CD4-positive, alpha-beta memory T cell (primary cell): ENCODE measurements at places on chromosomes 13 and 19. TPM values are rescaled to one million over a fixed set of nuclear protein-coding genes. Genes with fewer than 3 reads are reported as not detected.

The COL5A3 gene
- 4.3 TPM for total RNA-seq

The ZNF813 gene
- 10.1 TPM for total RNA-seq

The ZNF787 gene
- total RNA-seq, result 29.6 TPM

The F10 gene
- total RNA-seq, result not detected

The CRB3 gene
- total RNA-seq, result 4.2 TPM

The ARHGAP33 gene
- total RNA-seq, result 19.4 TPM

The SLC5A5 gene
- 2.9 TPM for total RNA-seq

The GPC6 gene
- total RNA-seq, result not detected

The THAP8 gene
- 5.1 TPM for total RNA-seq

The ZNF841 gene
- total RNA-seq, result 48.0 TPM

- no peaks in the 10 kb centered on the region for H3K36me3 ChIP-seq
- no peaks in the 10 kb centered on the region for H3K4me1 ChIP-seq
- no peak overlapping the region for H3K4me3 ChIP-seq
- H3K27me3 ChIP-seq, result no peaks in the 10 kb centered on the region
- DNase-seq, result no peak
- no peak overlapping the region for H3K27ac ChIP-seq
These were observed 37.7 kb downstream of the SLC6A16 start for GRCh38 chr19:49287141-49287770.

- H3K36me3 ChIP-seq, result peaks cover 14% of the 10 kb centered on the region
- no peak overlapping the region for H3K4me3 ChIP-seq
- peaks cover 49% of the 10 kb centered on the region for H3K4me1 ChIP-seq
- H3K27me3 ChIP-seq, result no peaks in the 10 kb centered on the region
- no peak for DNase-seq
These were observed 10.5 kb downstream of the PEAK3 start for GRCh38 chr19:2271234-2272103.

DNA sequence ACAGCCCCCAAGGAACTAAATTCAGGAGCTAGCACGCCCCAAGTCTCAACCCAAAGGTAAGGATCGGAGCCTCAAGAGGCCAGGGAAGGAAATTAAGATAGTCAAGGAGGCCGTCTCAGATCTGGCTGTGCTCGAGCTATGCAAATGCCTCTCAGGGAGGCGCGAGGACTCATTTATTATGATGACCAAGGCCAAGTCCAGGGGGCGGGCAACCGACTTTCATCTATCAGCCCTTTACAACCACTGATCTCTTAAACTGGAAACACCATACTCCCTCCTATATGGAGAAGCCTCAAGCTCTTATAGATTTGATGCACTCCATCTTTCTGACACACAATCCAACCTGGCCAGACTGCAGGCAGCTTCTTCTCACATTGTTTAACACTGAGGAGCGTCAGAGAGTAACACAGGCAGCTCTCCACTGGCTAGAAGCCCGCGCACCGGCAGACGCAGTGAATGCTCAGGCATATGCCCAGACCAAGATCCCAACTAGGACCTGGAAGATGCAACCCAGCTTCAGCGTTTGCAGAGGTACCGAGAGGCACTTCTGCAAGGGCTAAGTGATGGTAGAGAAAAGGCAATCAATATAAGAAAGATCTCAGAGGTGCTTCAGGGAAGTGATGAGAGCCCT lies 9.6 kb upstream of the SLC15A1 start:
- H3K4me3 ChIP-seq, result no peak overlapping the region
- no peak overlapping the region for H3K27ac ChIP-seq
- H3K27me3 ChIP-seq, result no peaks in the 10 kb centered on the region
- no peaks in the 10 kb centered on the region for H3K36me3 ChIP-seq
- no peaks in the 10 kb centered on the region for H3K4me1 ChIP-seq
- no peak for DNase-seq

GRCh38 chr13:92717857-92718256 lies 508.8 kb upstream of the GPC6 start:
- no peaks in the 10 kb centered on the region for H3K27me3 ChIP-seq
- no peaks in the 10 kb centered on the region for H3K4me1 ChIP-seq
- H3K36me3 ChIP-seq, result no peaks in the 10 kb centered on the region
- no peak for DNase-seq
- no peak overlapping the region for H3K4me3 ChIP-seq
- no peak overlapping the region for H3K27ac ChIP-seq

- H3K4me1 ChIP-seq, result peaks cover 46% of the 10 kb centered on the region
- no peaks in the 10 kb centered on the region for H3K27me3 ChIP-seq
- no peak overlapping the region for H3K27ac ChIP-seq
- H3K4me3 ChIP-seq, result no peak overlapping the region
- DNase-seq, result no peak
These were observed 87.6 kb downstream of the ARHGEF7 start for GRCh38 chr13:111202745-111203144.

DNA sequence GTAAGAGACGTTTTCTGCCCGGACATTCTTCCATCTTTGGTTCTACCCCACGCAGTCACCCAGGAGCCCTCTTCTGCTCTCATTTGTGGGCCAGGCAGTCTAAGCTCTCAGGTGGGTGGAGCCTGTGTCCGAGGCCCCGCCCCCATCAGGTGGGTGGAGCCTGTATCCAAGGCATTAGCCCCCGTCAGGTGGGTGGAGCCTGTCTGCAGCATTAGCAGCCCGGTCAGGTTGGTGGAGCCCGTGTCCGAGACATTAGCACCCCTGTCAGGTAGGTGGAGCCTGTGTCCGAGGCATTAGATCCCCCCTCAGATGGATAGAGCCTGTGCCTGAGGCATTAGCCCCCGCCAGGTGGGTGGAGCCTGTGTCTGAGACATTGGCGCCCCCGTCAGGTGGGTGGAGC lies 45.5 kb upstream of the C13orf46 start:
- DNase-seq, result peak; percentile 45
- no peaks in the 10 kb centered on the region for H3K27me3 ChIP-seq
- no peaks in the 10 kb centered on the region for H3K4me1 ChIP-seq
- peaks cover 93% of the 10 kb centered on the region for H3K36me3 ChIP-seq
- no peak overlapping the region for H3K4me3 ChIP-seq

GRCh38 chr13:96223231-96223630 lies 133.3 kb downstream of the HS6ST3 start:
- DNase-seq, result no peak
- no peak overlapping the region for H3K27ac ChIP-seq
- H3K27me3 ChIP-seq, result no peaks in the 10 kb centered on the region
- H3K4me1 ChIP-seq, result no peaks in the 10 kb centered on the region
- no peaks in the 10 kb centered on the region for H3K36me3 ChIP-seq
- H3K4me3 ChIP-seq, result no peak overlapping the region

GRCh38 chr13:98478189-98479129 lies 98.4 kb downstream of the STK24 start:
- H3K4me1 ChIP-seq, result peaks cover 78% of the 10 kb centered on the region
- no peak overlapping the region for H3K4me3 ChIP-seq
- H3K27me3 ChIP-seq, result no peaks in the 10 kb centered on the region
- peak; percentile 52 for DNase-seq
- peak overlapping the region; percentile 34 for H3K27ac ChIP-seq
- peaks cover 17% of the 10 kb centered on the region for H3K36me3 ChIP-seq

DNA sequence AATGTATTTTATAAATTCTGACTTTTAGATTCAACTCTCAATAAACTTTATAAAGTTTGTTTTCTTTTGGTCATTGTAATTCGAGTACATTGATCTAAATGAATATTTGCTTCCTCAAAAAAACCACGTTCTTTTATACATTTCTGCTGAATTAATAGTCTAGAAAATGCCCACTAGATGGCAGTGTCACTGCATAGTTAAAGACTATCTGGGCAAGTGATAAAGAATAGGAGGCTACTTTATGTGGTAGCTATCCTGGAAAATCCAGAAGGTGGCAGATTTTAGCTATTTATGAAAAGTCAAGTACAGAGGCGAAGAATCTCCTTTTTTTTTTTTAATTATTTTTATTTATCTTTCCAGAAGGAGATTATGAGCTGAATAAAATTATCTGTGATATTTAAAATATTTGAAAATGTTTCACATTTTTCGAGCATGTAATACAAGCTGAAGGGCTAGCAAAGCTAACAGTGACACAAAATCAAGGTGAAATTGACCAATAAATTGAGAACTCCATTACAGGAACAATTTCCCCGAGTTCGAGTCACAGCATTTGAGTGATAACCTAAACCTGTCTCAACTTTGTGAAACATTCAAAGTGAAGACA lies 221.8 kb downstream of the OLFM4 start:
- no peaks in the 10 kb centered on the region for H3K36me3 ChIP-seq
- no peak overlapping the region for H3K27ac ChIP-seq
- H3K4me1 ChIP-seq, result no peaks in the 10 kb centered on the region
- H3K27me3 ChIP-seq, result no peaks in the 10 kb centered on the region
- no peak for DNase-seq

DNA sequence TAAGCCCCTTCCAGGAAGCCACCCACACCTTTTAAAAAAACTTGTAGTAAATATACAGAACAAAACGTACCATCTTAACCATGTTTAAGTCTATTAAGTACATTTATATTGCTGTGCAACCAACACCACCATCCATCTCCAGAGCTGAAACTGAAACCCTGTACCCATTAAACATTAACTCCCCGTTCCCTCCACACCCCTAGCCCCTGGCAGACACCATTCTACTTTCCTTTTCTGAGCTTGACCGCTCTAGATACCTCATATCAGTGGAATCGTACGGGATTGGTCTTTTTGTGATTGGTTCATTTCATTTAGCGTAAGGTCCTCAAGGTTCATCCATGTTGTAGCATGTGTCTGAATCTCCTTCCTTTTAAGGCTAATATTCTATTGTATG lies 13.0 kb upstream of the SPATA13 start:
- H3K27ac ChIP-seq, result no peak overlapping the region
- H3K27me3 ChIP-seq, result no peaks in the 10 kb centered on the region
- H3K4me1 ChIP-seq, result no peaks in the 10 kb centered on the region
- DNase-seq, result no peak

DNA sequence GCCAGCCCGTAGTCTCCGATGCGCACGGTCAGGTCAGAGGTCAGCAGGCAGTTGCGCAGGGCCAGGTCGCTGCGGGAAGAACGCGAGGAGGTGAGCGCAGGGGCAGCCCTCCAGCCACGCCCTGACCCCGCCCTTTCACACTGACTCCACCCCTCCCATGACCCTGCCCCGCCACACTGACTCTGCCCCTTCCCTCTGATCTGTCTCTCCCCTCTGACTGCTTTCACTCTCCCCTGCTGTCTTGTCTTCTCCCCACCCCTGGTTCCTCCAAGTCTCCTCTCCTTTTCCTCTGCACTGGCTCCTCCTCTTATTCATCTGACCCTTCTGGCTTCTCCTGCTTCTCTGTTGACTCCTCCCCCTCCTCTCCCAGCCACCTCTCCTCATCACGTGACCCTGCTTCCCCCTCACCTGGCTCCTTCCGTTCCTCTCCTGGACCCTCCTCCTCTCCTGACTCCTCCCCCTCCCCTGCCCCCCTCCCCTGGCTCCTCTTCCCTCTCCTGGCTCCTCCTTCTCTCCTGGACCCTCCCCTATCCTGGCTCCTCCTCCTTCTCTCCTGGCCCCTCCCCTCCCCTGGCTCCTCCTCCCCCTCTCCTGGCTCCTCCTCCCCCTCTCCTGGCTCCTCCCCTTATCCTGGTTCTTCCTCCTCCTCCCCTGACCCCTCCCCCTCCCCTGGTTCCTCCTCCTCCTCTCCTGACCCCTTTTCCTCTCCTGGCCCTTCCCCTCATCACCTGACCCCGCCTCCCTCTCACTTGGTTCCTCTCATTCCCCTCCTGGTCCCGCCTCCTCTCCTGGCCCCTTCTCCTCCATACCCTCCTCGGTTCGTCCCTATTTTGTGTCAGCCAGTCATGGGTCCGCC lies 9.9 kb downstream of the LMTK3 start:
- H3K27ac ChIP-seq, result peak overlapping the region; percentile 26
- H3K36me3 ChIP-seq, result no peaks in the 10 kb centered on the region
- DNase-seq, result peak; percentile 81
- no peaks in the 10 kb centered on the region for H3K27me3 ChIP-seq
- H3K4me1 ChIP-seq, result peaks cover 13% of the 10 kb centered on the region
- no peak overlapping the region for H3K4me3 ChIP-seq

GRCh38 chr13:43929947-43930346 lies 50.2 kb downstream of the LACC1 start:
- no peaks in the 10 kb centered on the region for H3K27me3 ChIP-seq
- H3K36me3 ChIP-seq, result no peaks in the 10 kb centered on the region
- no peaks in the 10 kb centered on the region for H3K4me1 ChIP-seq
- no peak for DNase-seq
